ENCODE measurements at places on chromosomes 13 and 19.
A peak's percentile ranks its signal among the peaks of the same experiment; 100 is the strongest.

DNA sequence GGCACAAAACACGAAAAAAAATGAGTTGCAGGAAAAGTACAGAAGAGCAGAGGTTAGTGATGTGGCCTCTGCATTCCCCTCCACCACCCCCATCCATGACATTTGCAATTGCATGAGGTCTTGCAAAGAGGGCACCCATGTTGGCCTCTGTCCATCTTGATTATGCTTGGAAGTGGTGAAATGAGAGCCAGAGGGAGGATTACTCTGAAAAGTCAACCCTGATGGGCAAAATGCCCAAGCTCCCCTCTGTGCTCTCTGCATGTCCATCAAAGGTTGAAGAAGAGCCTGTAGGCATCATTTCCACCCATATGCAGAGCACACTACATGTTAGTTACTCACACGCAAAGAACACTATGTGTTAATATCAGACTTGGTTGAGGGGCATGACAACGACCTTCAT is 71.4 kb downstream of the SLC15A1 start:
- no peak for DNase-seq

DNA sequence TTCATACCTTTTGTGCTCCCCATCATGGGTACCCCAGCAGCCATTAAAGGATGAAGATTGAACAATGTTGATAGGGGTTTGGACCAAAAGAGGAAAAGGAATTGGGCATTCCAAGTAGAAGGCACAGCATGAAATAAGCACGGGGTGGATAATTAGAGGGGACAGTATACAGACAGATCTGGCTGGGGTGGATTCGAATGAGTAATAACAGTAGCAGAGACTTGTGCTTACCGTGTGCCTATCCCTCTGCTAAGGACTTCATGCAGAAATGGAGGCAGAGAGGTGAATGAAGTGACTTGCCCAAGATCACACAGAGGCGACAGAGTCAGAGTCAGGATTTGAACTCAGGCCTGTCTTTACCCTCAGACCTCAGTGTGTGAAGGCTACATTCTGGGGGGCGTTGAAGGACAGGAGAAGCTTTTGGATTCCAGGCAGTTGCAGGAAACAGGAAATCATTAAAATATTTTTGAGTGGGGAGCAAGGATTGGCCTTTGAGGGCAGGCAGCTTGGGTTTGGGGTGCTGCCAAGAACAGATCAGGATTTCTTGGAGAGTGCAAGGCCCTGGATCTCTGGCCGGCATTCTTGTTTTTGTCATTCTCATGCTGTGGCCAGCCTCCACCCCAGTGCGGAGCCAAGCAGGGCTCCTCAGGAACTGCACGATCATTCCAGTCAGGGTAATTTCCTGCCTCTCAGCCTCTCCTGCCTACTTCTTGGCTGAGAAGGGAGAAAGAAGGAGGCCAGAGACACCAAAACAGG is 18.7 kb downstream of the PAF1 start:
- DNase-seq: peak; percentile 96

DNA sequence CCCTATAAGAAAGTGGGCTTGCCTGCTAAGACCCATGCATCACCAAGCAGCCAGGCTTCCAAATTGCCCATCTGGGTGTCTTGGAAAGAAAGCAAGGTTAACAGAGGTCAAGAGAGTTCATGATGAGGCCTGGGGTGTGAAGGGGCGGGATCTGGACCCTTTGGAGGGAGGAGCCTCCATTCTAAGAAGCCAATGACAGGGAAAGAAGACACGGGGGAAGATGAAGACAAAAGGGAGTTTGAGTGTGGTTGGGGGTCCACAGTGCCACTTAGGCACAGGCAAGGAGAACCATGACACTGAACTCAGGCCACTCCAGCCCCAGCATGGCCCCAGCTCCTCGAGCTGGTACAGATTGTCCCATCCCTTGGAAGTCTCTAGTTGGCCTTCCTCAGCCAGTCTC is 350.2 kb upstream of the TSHZ3 start:
- no peak for DNase-seq

- no peak for DNase-seq
These were observed 38.1 kb upstream of the POSTN start for GRCh38 chr13:37636701-37637100.

DNA sequence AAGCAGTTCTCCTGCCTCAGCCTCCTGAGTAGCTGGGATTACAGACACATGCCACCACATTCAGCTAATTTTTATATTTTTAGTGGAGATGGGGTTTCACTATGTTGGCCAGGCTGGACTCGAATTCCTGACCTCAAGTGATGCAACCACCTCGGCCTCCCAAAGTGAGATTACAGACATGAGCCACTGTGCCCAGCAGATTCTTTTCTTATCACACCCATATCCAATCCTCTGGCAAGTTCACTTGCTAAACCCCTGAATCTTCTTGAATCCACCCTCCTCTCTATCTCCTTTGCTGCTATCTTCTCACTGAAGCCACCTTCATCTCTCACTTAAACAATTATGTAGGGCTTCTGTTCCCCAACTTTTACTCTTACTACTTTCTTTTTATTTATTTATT is 17.5 kb downstream of the TMEM143 start:
- no peak for DNase-seq

- no peak for DNase-seq
These were observed 17.4 kb downstream of the VASP start for GRCh38 chr19:45524575-45525129.

GRCh38 chr13:51222686-51223559 is 725 bp downstream of the FAM124A start:
- no peak for DNase-seq

GRCh38 chr13:51619614-51620013 is 35.4 kb downstream of the WDFY2 start:
- DNase-seq: peak; percentile 78

DNA sequence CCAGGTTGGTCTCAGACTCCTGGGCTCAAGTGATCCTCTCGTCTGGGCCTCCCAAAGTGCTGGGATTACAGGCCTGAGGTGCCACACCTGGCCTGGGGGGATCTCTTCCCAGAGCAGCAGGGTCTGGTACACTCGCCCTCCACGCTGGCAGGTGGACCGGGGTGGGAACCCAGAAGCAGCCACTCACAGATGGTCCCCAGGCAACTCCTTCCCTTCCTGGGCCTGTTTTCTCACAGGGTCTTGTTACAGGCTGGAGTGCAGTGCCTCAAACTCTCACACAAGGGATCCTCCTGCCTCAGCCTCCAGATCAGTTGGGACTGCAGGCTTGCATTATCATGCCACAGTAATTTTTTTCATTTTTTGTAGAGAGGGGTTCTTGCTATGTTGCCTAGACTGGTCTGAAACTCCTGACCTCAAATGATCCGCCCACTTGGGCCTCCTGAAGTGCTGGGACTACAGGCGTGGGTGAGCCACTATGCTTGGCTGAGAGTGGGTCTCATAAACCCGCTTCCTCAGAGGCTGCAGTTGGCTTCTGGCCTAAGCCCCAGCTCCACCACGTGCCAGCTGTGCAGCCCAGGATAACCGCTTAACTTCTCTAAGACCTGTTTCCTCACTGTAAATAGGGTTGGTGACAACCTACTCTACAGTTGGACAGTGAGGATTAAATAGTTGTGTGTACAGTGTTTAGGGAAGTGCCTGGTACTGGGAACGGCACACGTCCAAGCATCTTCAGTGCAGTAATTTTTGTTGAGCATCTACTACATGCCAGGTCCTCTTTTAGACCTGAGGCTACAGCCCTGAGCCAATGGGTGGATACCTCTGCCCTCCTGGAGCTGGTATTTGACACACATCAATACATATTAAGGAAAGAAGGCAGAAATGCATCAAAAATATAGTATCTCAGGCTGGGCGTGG is 871 bp upstream of the CCER2 start:
- DNase-seq: no peak

DNA sequence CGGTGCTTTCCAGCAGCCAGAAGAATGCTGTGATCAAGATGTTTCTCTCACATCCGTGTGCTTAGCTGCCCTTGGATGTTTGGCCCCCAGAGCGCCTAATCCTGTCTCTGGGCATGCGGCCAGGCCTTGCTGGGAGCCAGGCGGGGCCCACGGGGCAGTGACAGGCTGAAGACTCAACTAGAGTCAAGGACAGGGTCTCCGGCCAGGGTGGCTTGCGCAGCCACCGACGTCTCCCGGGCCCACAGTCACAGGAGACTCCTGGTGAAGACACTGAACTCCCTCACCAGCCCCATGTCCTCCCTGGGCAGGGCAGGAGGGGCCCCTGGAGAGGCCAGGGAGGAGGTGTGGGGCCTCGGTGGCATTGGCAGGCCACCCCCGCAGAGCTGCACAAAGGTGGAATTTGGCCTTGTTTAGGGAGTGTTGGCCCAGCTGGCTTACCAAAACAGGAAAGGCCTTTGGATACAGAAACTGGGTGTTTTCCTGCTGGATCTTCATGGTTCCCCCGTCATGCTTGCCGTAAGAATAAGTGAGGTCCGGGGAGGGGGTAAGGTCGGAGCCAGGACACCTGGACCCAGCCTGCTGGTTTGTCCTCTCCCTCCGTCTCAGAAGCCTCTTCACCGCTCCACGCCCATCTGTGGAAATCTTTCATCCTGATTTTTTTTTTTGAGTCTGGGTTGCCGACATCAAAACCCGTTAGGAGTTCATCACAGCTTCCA is 10.0 kb upstream of the NDUFS7 start:
- no peak for DNase-seq

GRCh38 chr13:52361225-52361624 is 44.7 kb downstream of the THSD1 start:
- no peak for DNase-seq

- DNase-seq: no peak
These were observed 7.5 kb upstream of the DMWD start for GRCh38 chr19:45800070-45800553.

DNA sequence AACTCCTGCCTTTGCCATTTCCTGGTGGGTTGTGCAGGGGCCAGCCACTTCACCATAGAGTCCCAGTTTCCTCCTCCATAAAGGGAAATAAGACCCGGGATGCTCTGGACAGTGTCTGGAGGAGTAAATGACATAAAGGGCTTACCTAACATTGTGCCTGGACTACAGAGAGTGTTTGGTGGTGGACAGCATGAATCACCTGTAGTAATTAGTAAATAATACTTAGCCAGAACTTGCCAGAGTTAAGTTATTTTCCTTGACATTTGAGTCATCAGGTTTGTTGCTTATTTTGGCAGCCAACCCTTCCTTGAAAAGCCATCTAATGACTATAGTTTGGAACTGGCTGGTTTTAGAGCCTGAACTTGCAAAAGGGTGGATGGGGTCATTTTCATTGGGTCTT is 159.2 kb downstream of the SLC7A1 start:
- peak; percentile 81 for DNase-seq

DNA sequence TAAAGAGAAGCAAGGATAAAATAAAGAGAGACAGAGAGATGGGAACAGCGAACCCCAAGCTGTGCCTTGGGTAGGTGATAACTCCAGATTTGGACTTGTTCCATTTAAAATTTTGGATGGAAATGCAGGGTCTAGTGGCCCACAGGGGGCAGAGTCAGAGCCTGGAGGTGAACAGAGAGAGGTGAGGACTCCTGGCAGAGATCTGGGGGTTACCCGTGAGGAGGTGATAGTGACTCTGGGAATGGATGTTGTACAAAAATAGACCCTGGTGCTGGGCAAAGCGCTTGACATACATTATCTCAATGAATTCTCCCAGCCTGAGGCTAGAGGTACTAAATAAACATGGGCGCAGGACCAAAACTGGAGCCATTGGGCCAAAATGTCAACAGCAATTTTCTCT is 14.3 kb upstream of the DHRS12 start:
- DNase-seq: no peak

DNA sequence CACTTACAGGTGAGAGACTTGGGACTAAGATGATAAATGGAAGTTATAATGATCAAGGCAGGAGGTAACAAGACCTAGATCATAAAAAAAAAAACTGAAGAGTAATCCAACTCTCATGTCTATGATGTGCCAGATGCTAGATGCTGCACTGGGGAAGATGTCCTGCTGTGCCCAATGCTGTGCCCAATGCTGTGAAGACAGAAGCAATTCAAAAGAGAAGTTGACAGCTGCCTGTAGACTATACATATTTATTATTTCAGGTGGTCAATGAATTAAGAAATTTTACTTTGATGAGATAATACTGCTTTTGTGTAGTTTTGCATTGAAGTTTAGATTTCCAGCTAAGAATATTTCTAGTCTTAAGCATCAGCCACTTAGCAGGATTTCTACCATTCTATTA is 21.5 kb downstream of the VWA8 start:
- no peak for DNase-seq

DNA sequence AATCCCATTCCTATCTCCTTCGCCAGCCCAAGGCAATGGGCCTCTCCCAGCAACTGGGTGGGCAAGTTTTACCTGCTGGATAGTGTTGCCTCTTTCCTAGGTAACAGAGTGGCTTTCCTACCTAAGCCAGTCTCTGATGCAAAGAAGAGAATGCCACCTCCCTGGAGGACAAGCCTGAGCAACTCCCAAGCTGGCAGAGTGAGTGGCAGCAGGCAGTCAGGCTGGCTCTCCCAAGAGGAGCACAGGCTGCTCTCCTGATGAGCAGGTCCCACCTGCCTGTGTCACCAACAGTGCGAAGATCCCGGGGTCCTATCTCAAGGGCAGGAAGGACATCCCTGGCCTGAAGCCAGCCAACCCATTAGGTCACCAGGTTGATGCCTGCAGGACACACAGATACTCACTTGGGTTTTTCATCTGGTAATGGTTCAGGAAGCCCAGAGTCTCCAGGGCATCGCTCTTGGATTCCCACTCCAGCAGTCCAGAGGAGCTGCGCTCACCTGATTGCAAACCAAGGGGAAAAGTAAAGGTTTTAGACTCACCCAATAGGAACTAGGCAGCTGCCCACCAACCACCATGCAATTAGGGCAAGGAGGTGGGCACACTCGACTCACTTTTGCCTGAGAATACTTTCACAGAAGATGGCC is 5.5 kb upstream of the ECH1 start:
- DNase-seq: no peak

GRCh38 chr13:46039411-46040182 is 12.9 kb downstream of the ZC3H13 start:
- DNase-seq: no peak

GRCh38 chr19:20103091-20103740 is 25.4 kb downstream of the ZNF90 start:
- no peak for DNase-seq

DNA sequence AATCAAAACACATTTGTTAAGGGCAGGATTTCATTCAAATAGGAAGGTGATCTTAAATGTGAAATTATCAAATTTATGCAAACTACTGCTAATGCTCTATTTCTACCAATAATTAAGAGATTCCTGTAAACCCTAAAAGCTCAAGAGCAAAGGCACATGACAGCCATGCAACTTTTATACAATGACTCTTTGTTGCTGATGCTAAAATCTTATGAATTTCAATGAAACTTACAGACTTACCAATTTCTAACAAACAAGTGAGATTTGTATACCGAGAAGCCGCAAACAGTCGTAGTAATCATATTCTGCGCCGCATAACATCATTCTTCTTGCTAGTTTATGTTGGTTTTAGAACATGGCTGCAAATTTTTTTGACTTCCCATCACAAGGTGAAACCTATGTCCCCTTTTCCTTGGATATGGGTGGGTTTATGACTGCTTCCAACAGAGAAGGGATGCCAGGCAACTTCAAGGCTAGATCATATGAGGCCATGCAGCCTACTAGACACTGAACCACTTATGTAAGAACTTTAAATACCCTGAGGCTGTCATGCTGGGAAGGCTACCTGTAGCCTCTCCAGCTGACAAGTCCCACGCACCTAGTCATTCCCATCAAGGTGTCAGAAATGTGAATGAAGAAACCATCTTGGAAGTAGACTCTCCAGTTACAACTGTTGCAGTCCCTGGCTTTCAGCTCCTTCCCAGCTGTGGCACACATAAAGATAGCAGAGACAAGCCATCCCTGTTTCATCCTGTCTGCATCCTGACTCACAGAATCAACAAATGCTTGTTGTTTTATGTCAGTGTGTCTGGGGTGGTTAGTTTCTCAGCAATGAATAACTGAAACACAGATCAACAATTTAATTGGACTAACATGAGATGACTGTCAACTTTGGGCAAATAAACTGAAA is 42.0 kb downstream of the LNX2 start:
- DNase-seq: peak; percentile 13

Data from stromal cell of bone marrow (primary cell).